ENCODE measurements at places on chromosomes 3 and 15.
A peak's percentile ranks its signal among the peaks of the same experiment; 100 is the strongest.

DNA sequence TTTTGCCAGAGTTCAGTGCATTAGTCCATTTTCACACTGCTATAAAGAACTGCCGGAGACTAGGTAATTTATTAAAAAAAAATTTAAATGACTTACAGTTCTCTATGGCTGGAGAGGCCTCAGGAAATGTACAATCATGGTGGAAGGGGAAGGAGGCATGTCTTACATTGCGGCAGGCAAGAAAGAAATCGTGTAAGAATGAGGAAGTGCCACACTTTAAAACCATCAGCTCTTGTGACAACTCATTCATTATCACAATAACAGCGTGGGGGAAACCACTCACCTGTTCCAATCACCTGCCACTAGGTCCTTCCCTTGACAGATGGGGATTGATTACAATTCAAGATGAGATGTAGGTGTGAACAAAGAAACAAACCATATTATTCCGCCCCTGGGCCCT lies 1361.4 kb downstream of the NSUN3 start:
- no peak for DNase-seq

DNA sequence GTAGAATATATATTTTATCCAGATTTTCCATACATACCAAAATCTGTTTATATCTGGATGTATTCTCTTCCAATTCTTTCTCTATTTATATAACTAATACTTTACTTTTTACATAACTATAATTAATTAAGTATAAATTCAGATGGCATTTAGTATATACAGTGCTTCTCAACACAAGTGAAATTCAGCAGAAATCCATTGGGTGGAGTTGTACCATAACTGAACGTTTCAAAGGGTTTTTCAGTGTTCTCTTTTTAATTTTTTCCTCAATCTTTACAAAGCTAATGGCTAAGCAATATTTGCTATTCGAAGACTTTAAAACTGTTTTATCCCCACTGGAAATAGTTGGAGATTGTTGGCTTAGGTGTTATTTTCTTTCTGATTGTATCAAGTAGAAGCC lies 13.9 kb upstream of the ZBBX start:
- no peak for DNase-seq

GRCh38 chr15:39542385-39543065 lies 38.4 kb upstream of the THBS1 start:
- no peak for DNase-seq

DNA sequence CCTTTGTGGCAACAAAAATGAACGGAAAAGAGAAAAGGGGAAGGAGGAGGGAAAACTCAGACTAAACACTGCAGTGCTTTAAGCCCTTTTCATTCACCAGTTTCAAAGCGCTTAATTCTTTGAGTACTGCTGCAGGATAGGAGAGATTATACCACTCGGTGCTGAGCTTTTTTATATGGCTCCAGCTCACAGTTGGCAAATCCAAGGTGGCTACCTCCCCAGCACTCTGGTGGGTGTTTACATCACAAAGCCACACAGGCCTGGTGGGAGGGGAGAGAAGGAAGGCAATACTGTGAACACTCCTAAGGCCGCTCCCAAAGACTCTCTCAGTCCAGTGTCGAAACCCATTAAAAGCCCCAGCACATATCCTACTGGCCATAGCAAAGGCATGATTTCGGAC lies 191.4 kb downstream of the STT3B start:
- no peak for DNase-seq

- peak; percentile 11 for DNase-seq
These were observed 77.0 kb upstream of the UMPS start for GRCh38 chr3:124653071-124653796.

- DNase-seq, result no peak
These were observed 659.3 kb downstream of the NAALADL2 start for GRCh38 chr3:175518459-175518858.
